ENCODE measurements at places on chromosomes 13 and 19.

DNA sequence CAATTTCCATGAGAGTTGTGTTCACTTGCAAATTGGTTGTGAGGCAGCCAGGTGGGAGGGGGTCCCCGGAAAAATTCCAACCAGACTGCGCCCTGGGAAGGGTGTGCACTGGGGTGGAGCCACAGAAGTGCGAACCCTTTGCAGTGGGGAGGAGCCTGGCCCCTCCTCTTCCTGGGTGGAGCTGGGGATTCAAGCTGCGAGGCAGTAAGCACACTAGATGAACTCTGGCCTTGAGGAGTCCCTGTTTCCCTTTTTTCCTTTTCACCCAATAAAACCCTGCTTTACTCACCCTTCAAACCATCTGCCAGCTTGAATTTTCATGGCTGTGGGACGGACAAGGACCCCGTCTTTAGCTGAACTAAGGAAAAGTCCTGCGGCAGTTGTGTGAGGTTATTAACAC is 31.0 kb upstream of the MBNL2 start:
- DNase-seq, result no peak

DNA sequence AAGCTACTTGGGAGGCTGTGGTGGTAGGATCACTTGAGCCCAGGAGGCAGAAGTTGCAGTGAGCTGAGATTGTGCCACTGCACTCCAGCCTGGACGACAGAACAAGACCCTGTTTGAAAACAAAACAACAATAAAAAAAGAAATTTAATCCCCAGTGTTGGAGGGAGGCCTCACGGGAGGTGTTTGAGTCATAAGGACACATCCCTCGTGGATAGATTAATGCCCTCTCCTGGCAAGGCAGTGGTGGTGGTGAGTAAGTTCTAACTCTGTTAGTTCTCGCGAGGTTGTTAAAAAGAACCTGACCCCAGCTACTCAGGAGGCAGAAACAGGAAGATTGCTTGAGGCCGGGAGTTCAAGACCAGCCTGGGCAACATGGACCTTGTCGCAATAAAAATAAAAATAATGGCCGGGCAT is 27.6 kb upstream of the SIN3B start:
- DNase-seq, result no peak

GRCh38 chr19:40221858-40222619 is 3.9 kb upstream of the TTC9B start:
- peak; percentile 81 for DNase-seq

GRCh38 chr13:40394304-40394985 is 272.0 kb downstream of the FOXO1 start:
- no peak for DNase-seq

DNA sequence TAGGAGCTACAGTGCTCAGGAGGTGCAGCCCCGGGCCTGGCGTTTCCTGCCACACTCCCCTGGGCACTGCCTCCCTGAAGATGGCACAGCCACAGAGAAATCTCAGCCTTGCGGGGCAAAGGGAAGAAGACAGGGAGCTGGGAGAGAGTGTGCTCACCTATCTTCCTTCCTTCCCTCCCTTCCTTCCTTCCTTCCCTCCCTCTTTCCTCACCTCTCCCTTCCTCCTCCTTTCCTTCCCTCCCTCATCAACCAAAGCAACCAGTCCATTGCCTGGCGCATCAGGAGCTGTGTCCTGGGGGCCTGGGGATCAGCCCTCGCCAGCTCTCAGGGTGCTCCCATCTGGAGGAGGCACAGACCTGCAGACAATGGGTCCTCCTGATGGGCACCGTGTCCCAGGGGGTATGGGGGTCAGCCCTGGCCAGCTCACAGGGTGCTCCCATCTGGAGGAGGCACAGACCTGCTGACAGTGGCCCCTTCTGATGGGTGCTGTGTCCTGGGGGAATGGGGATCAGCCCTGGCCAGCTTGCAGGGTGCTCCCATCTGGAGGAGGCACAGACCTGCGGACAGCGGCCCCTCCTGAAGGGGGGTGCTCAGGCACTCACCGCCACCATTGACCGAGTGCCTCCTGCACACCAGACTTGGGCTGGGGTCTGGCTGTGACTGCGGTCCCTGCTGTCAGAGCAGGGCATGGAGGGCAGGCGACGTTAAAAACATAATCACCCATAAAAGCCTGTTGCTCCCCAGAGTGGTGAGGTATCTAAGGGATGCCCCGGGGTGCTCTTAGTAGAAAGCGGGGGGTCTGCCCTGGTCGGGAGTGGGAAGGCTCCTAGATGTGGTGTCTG is 120.2 kb downstream of the URI1 start:
- DNase-seq, result no peak

GRCh38 chr19:29467824-29468401 is 57.9 kb upstream of the VSTM2B start:
- no peak for DNase-seq

DNA sequence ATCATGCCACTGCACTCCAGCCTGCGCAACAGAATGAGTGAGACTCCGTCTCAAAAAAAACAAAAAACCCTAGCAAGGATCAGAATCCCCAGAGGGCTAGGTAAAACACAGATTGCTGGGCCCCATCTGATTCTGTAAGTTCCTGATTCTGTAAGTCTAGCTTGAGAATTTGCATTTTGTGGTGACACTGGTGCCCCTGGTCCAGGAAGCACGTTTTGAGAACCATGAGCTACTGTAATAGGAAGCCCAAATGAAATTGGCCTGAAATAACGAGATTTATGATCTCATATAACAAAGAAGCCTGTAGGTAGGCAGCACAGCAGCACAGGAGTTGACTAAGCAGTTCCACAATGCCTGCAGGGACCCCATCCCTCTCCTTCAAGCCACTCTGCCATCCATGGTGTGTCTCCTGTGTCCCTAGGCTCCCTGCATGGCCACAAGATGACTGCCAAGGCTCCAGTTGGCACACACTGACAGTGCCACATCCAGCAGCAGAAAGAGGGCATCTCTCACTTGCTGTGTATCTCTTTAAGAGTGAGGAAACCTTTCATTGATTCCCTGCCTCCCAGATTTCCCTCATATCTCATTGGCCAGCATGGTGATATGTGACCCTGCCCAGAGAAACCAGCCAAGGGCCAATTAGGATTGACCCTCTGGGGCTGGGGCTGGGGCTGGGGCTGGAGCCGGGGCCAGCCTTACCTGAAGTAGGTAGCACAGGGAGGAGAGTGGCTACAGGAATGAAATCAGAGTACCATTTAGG is 21.7 kb downstream of the SIPA1L3 start:
- DNase-seq, result no peak

- DNase-seq, result no peak
Observed at GRCh38 chr13:95684418-95684817, 7.5 kb downstream of the DNAJC3 start.

DNA sequence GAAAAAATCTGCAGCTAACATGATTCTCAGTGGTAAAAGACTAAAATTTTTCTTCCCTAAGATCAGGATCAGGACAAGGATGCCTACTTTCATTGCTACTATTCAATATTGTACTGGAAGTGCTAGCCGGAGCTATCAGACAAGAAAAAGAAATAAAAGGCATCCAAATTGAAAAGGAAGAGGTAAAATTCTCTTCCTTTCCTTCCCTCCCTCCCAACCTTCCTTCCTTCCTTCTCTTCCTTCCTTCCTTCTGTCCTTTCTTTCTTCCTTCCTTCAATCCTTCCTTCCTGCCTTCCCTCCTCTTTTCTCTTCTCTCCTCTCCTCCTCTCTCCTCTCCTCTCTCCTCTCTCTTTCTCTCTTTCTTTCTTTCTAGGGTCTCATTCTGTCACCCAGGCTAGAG is 26.7 kb upstream of the LRP3 start:
- no peak for DNase-seq

DNA sequence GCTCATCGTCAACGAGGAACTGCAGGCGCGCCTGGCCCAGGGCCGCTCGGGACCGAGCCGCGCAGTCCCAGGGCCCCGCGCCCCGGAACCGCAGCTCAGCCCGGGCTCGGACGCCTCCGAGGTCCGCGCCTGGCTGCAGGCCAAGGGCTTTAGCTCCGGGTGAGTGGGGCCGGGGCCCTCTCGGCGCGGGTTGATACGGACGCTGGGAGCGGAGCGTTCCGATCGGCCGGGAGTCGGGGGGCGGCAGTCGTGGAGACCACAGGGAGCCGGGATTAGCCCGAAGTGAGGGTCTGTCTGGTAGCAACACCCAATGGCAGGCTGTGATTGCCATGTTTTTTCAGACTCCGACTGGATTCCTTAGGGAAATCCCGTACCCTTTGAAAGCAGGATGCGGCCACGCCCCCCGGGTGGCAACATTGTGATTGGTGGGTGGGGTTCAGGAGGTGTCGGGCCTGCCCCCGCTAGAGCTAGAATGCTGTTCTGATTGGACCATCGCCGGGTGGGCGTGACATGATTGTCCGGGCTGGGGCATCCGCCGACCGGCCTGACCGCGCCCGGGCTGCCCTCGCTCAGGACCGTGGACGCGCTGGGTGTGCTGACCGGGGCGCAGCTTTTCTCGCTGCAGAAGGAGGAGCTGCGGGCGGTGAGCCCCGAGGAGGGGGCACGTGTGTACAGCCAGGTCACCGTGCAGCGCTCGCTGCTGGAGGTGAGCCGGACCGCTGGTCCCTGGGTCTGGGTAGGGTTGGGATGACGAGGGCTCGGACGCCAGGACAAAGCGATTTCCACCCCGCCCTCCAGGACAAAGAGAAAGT is 11.3 kb downstream of the EPS8L1 start:
- DNase-seq, result peak; percentile 76

GRCh38 chr13:110272651-110273050 is 34.3 kb downstream of the COL4A1 start:
- DNase-seq, result no peak

DNA sequence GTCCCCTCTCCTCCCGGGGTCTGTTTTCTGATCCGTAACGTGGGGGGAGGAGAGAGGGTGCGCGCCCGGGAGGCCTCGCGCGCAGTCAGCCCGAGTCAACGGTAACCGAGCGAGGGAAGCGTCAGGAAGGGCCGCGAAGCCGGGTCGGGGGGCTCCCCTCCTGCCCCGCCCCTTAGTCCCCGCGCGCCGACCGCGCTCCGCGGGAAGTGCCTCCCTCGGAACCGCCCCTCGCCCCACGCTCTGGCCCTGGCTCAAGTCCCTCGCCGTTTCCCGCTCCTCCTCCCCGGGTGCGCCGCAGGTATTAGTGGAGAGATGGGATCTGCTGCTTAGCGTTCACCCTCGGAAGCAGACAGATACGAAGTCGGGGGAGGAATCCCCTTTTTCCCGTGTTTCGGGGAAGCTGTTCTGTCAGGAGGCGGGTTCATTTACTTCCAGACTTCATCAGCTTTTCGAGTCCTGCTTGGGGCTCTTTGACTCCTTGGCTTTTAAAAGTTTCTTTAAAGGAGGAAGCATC is 770 bp downstream of the HNRNPM start:
- DNase-seq, result peak; percentile 52
